Ovary (tissue), 10 donors: ENCODE measurements at places on chromosomes 13 and 19. TPM values are rescaled to one million over a fixed set of nuclear protein-coding genes. Genes with fewer than 3 reads are reported as not detected.

FUT1 gene
- total RNA-seq: 0.68 TPM

DNA sequence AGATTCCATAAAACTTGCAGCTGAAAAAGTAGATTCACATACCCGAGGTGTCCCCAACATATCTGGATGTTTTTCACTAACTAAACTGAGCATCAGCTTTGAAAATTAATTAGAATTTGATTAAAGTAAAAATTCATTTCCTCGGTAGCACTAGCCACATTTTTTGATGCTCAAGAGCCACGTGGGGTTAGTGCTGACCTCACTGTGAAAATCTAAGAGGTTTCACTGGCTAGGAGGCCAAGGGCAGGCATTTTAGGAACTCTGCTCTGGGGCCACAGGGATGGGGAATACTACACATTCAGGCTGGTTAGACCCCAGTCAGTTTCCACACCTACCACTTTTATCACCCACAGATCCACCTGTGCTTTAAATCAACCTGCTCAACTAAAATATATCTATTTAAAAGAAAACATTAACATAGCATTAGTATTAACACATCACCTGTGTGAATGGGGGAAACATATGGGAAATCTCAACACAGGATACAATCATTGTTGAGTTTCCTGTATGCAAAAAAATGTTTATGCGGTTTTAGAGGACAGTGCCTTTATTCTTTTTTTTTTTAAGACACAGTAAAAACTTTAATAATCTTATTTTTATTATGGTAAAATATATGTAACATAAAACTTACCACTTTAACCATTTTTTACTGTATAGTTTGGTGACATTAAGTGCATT, 45.5 kb downstream of the BRD4 start:
- DNase-seq: no peak

OVOL3 gene
- total RNA-seq: not detected

GRCh38 chr13:29473166-29473565, 122.3 kb downstream of the SLC7A1 start:
- DNase-seq: no peak

SBSN gene
- not detected for total RNA-seq

KLK12 gene
- not detected for total RNA-seq

DNA sequence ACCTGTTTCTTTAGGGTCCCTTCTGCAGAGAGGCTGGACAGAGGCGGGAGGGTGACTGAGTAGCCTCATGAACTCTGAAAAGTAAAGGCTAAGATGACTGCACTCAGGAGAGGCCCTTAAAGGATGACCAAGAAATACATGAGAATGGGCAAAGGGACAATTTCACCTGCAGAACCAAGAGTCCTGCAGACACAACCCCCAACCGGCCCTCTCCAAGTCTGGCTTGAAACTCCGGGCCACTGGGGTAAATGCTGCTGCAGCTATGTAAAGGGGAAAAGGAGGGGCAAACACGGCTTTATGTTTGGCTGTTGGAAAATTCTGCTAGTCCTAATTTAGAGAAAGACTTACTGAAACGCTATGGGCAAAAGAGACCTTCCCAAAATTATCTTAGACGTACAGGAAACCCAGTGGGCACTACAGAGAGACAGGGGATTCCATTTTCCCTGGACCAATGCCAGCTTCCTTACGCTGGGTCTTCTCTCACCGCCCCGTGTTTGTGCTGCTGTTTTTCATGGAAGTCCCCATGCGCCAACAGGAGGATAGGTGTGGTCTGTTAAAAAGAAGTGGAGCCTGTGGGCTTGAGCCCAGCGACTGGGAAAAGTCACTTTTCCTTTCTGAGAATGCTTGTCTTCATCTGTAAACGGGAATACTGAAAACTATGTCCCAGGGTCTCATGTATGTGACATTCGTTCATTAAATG, 10.6 kb downstream of the COL4A2 start:
- no peak for DNase-seq

PRR19 gene
- 0.58 TPM for total RNA-seq

EDDM13 gene
- total RNA-seq: not detected

- DNase-seq: no peak
Measured at GRCh38 chr19:28372576-28373247, 840.2 kb downstream of the UQCRFS1 start.

- no peak for DNase-seq
Measured at GRCh38 chr13:41311406-41312175, 524 bp downstream of the NAA16 start.
